HL-60 (cell line): ENCODE measurements at places on chromosomes 2 and 18.

DNA sequence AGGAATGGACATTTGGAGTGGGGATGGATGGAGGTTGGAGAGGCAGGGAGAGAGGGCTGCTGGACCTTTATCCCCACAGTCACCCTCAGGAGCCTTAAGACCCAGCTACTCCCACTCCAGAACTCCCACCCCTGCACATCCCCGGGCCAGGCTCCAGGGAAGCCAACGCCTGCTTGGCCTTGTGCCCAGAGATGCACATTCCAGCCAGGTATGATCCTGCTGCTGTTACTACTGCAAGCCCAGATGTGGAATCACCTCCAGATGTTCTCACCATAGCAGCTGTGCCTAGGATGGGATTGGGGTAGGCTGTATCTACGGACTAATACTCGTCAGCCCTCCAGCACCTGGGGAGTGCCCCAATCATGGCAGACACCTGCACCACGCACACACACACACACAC is 71.7 kb downstream of the ZFP36L2 start:
- DNase-seq = no peak

DNA sequence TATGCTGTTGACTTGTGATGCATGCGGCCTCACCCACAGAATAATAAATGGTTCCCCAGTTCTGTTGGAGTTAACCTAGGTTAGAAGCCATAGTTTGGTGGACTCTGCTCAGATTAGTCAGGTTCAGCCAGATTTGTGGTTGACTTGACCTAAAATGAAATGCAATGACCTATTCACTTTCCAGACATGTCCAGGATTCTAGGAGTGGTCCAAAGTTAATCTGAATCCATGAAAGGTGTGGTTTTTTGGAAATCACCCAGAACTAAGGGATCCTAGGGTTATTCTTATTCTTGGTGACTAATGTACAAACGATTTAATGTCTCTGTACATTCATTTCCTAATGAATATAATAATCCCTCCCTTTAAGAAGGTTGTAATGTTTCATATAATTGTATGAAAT is 88.9 kb upstream of the RBBP8 start:
- no peak for DNase-seq

DNA sequence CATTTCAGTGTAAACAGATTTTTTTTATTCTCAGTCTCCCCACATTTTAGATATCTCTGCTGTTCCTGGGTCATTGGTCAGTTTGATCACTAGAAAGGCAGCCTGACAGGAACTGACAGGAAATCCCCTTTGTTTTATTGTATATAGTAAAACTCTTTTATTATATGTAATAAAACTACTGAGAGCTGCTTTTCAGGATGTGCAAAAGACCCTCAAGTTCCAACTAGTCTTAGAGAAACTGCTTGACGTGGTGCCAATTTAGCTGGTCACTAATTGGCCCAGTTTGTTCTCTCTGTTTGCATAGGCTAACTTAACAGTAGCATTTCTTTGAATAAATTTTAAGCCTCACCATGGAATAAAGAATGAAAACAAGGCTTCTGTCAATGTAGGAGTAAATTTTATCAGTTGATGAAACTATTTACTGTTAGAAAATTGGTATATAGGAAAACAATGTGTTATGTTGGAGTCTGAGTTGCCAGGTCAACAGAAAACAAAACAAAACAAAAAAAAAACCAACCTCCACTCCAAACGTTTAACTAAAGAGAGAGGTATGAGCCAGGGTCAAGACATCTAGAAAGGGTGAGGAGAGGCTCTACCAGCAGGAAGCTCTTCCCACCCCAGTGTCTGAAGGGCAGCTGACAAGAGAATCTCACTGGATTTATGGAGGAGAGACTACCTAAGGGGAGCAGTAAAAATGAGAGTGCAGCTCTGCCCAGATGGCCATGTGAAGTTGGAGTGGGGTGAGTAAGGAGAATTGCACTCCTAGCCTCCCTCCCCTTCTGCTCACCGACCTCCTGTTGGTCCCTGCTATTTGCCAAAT is 184.6 kb downstream of the ST6GAL2 start:
- DNase-seq = no peak

DNA sequence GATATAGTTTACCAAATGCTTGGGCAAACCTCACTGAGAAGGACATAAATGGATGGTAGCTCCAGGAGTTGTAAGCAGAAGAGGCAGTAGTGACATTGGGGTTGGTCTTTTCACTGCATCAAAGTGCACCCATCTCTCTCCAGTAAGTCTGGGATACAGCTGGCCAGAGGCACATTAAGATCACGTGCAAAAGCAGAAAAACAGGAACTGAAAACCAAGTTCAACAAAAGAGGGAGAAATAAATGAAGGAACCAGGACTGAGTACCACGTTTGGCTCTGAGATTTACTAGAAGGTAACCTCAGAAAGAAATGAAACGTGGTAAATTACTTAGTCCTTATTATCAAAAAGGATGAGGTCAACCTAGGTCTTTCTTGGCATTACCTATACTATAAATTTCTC is 259.2 kb downstream of the OSR1 start:
- no peak for DNase-seq

GRCh38 chr18:27143580-27144287 is 41.4 kb downstream of the CHST9 start:
- DNase-seq = no peak

DNA sequence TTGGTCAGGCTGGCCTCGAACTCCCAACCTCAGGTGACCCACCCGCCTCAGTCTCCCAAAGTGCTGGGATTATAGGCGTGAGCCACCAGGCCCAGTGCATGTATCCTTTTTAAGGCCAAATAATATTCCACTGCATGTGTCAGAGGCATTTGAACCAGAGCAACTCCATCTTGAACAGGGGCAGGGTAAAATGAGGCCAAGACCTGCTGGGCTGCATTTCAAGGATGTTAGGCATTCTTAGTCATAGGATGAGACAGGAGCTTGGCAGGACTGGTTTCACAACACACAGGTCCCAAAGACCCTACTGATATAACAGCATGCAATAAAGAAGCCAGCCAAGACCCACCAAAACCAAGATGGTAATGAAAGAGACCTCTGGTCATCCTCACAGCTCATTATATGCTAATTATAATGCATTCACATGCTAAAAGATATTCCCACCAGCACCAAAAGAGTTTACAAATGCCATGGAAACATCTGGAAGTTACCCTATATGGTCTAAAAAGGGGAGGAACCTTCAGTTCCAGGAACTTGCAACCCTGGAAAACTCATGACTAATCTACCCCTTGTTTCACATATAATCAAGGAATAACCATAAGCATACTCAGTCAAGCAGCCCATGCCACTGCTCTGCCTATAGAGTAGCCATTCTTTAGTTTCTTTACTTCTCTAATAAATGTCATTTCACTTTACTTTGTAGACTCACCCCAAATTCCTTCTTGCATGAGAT is 204.6 kb downstream of the RAB3GAP1 start:
- no peak for DNase-seq

DNA sequence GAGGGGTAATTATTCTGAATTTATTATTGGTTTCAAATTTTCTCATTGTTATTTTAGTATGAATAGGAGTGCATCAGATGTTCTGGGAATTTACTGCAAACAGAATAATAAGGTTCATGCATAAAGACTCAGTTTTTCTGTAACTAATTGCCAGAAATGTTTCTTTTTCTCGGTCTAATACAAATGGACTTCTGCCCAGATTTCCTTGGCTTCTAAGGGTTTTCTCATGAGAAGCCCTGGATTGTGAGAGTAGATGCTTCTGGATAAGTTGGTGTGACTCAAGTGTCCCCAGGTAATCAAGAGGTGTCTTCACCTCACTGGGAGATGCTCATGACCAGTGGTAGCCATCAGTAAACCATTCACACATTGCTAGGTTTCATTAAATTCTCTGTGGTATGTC is 78.5 kb downstream of the CCDC85A start:
- DNase-seq = no peak

- no peak for DNase-seq
Observed at GRCh38 chr2:209624192-209624938, 147.3 kb upstream of the UNC80 start.
